ENCODE measurements at places on chromosomes 13 and 19. TPM values are rescaled to one million over a fixed set of nuclear protein-coding genes. Genes with fewer than 3 reads are reported as not detected.

Gene RUBCNL
- 3.4 TPM for total RNA-seq

Gene ASPDH
- 0.94 TPM for total RNA-seq

Gene LILRB2
- total RNA-seq, result not detected

Gene SHISA2
- 30.7 TPM for total RNA-seq

Gene ZNF790
- 25.0 TPM for total RNA-seq

Gene ZNF296
- total RNA-seq, result not detected

Gene REEP6
- total RNA-seq, result 2.2 TPM

Gene COMP
- not detected for total RNA-seq

Gene CCDC122
- 21.6 TPM for total RNA-seq

Gene IZUMO2
- not detected for total RNA-seq

Gene C19orf73
- total RNA-seq, result not detected

Gene IL17D
- total RNA-seq, result 8.5 TPM

Gene PSPC1
- 165 TPM for total RNA-seq

Gene PSG6
- not detected for total RNA-seq

Gene SLC25A41
- 0.63 TPM for total RNA-seq

Gene KANK3
- 3.8 TPM for total RNA-seq

Gene TUBA3C
- not detected for total RNA-seq

Gene FGF9
- total RNA-seq, result 10.3 TPM

Gene C1QTNF9
- not detected for total RNA-seq

Gene CEACAM1
- not detected for total RNA-seq

Gene KL
- 1.9 TPM for total RNA-seq

Gene ZNF737
- total RNA-seq, result 136 TPM

Gene TNFAIP8L1
- total RNA-seq, result 6.9 TPM

Gene ZNF30
- total RNA-seq, result 9.7 TPM

Gene CLDND2
- total RNA-seq, result not detected

Gene STARD13
- total RNA-seq, result 18.8 TPM

Gene SLC1A6
- 47.6 TPM for total RNA-seq

Gene OR7C1
- not detected for total RNA-seq

Gene FAM216B
- total RNA-seq, result 0.94 TPM

Gene RGS9BP
- 1.3 TPM for total RNA-seq

Gene CD177
- 0.31 TPM for total RNA-seq

Gene CCDC70
- total RNA-seq, result not detected

Gene ZNF44
- total RNA-seq, result 25.4 TPM

Gene ZIK1
- total RNA-seq, result 30.4 TPM

Gene TYROBP
- total RNA-seq, result 3.4 TPM

Gene CD79A
- not detected for total RNA-seq
